ENCODE measurements at places on chromosomes 7 and 10.

- DNase-seq = peak; percentile 89
Measured at GRCh38 chr7:131556053-131556908, at the start of gene PODXL. TSS of gene PODXL (minus strand) at chr7:131556628. CDS start at chr7:131556359, 269 bp downstream.

DNA sequence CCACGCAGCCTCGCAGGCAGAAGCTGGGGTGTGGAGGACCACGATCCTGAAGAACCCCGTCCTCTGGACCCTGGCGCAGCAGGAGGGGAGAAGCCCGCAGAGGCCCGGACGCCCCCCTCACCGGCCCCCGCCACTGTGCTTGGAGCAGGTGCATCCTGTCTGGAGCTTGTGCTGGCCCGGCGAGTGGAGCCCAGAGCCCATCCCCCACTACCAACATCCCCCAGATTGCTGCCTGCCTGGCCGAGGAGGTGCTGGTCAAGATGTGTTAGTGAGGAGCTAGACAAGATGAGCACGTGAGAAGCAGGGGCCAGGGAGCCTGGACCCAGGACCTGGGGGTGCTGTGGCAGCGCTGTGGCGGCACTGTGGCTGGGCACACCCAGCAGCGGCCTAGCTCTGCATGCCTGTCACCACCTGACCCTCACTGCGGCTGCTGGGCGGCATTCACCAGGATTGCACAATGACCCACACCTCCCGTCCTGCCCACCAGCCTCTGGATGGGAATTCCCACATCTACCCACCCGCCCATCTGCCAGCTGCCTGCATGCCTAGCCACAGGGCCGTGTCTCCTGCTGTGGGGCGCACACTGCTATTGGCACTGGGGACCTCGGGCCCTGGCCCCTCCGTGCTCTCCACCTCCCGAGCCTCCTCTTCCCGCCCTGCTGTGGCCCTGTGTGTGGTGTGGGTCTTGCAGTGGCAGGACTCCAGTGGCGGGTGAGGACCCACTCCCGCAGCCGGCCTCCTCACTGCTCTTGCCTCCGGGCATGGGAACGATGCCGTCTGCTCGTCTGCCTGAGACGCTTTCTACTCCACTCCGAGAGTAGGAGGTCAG lies 11.8 kb downstream of the GPR146 start:
- no peak for DNase-seq

GRCh38 chr10:113108194-113108835 lies 158.3 kb downstream of the TCF7L2 start:
- peak; percentile 26 for DNase-seq

DNA sequence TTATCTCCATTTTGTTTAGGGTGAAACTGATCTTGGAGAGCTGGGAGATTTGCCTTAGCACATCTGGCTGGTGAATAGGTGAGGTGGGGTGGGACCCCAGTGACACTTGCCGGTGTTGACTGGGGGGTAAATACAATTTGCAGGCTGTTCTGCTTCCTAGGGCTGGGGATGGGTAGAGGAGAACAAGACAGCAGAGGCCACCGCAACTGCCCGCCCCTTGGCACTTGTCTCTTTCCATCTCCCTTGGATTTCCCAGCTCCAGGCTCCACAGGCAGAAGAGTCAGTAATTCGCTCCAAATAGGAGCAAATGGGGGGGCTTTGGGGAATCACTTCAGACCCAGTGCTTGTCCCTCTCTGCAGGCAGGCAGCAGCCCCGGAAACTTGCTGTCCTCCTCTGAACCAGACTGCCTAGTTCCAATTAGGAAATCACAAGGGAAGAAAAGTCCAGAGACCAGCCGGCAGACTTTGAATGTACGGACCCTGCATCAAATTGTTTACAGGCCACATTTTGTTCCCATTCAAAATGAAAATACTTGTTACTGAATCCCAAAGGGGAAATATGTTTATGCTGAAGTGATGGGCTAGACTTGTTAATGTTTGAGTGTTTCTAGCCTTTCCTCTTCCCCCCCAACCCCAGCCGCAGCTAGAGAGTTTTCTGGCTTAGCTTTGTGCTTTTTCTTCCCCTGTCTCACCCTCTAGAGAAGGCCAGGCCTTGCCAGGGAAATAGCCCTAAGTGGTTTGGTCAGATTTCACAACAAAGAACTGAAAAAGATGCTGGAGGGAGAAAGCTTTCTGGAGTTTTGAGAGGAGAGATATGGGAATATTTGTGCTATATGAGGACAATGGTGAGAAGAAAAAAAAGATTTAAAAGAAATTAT lies 10.0 kb upstream of the INPP5F start:
- DNase-seq = no peak

DNA sequence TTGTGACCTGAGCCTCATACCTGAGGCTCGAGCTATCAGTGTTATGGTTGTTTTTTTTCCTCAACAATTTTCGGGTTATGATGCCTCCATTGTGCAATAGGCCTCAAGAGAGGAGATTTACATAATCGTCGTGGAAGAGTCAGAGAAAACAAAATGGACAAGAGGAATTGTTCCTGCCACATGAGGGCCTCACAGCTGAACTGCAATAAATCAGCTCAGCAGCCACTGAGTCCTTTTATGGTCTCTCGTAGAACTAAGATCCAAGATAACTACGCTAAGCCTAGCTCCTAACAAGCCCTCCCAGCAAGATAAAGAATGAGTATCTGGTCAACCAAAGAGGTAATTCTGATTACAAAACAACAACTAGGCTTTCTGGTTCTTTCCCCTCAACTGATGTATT lies 336.8 kb downstream of the WDR11 start:
- no peak for DNase-seq

DNA sequence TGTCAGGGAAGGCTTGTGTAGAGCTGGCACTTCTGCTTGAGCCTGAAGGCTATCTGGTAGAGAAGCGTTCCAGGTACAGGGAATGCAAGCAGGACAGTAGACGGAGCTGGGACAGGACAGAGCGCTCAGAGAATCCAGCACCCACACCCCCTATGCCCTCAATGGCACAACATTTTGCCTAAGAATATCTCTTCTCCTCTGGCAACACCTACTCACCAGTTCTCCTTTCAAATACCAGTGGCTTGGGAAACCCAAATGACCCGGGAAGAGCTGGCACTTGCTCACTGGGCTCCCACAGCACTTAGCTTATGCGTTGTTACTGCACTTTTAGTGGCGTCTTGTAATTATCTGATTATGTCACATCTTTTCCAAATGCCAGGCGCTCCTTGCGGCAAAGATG lies 118.6 kb downstream of the RNF216 start:
- DNase-seq = no peak
